Liver (tissue), 10 donors: ENCODE measurements at places on chromosomes 16 and 17.
A peak's percentile ranks its signal among the peaks of the same experiment; 100 is the strongest.

GRCh38 chr17:73091770-73092522 lies 542 bp downstream of the SLC39A11 start:
- DNase-seq, result peak; percentile 44

- DNase-seq, result no peak
These were observed 261.8 kb downstream of the CDH13 start for GRCh38 chr16:82888591-82889001.

- DNase-seq, result no peak
These were observed 132.0 kb downstream of the NLK start for GRCh38 chr17:28174352-28175046.

GRCh38 chr17:37344519-37344918 lies 31.3 kb upstream of the C17orf78 start:
- no peak for DNase-seq

DNA sequence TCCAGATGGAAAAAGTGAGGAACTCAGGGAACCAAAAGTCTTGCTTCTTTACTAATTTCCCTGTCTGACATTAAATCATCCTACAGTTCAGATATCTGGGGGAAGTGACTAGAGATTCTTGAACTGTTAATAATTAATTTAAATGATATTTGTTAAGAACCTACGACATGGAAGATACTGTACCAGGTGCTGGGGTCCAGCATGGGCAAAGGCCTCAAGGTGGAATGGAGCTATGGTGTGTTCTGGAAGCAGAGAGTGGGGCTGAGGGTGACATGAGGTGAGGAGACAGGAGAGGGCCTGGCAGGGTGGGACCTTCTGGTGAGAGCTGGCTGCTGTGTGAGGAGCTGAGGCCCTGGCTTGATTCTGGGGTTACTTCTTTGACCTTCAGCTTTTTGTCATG lies 6.0 kb upstream of the CCL2 start:
- no peak for DNase-seq

DNA sequence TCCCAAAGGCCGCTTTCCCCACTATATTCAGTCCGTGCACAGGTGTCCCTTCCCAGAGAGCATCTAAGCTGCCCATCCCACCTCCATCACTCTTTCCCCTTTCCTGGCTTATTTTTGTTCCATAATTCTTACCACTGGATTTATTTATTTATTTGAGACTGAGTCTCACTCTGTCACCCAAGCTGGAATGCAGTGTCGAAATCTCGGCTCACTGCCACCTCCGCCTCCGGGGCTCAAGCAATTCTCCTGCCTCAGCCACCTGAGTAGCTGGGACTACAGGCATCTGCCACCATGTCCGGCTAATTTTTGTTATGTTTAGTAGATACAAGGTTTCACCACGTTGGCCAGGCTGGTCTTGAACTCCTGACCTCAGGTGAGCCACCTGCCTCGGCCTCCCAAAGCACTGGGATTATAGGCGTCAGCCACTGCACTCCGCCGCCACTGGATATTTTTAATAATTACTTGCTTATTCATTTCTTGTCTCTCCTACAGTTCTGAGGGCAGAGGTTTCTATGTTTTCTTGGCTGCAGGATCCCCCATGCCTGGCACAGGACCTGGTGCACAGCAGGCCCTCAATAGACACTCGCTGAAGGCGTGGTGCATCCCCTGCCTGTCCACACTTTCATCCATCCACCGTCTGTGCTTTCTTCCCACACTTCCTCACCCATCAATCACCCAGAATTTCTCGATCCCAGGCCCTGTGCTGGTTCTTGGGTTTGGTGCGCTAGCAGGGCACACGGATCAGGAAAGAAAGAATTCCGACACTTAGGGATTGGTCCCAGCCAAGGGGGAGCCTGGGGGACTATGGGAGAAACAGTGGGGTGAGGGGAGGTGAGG lies 9.9 kb upstream of the ADGRG1 start:
- DNase-seq, result no peak

DNA sequence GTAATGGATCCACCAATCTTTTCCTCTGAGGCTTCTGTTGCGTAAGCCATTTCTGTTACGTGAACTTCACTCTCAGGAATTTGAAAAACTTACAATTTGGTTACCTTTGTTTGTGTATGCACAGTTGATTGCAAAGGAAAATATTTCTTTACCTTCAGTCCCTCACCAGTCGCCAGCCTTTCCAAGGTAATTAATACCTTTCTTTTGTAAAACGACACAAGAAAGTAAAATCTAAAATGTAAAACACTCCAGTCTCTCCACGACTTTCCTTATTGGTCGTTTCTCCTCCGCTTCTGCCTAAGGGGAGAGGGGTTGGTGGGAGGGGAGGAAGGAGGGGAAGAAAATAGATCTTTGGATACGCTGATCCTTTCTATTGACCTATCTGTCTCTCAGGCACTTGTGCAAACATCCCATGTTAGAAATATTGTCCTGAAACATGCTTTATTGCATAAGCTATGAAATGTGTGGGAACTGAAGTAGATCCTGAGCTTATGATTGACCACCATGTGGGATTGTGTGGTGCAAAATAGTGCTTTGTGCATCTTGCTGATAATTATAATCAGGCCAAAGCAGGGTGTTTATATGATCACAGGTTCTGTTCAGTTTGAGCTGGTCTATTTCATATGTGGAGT lies 32.4 kb upstream of the EFCAB13 start:
- DNase-seq, result no peak

- no peak for DNase-seq
These were observed 37.4 kb upstream of the CCL1 start for GRCh38 chr17:34400301-34400931.

DNA sequence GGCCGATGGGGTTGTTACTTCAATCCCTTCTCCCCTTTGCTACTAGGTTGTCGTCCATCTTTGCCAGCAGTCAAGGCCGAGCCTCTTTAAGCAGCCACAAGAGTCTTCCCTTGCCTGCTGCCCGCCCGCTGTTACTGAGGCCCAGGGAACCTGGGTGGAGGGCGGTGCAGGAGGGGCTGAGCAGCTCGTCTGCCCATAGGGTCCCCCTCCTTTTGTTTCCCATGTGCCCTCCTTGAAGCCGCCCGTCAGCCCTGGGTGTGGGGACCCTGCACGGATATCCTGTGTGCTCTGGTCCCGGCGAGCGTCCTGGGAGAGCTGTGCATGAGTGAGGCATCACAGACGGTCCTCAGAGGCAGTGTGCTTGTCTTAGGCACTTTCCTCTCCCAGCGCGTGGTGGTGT lies 37.9 kb upstream of the CAPN15 start:
- DNase-seq, result no peak

GRCh38 chr17:4706121-4706520 lies 2.2 kb upstream of the PELP1 start:
- DNase-seq, result no peak

GRCh38 chr16:70681382-70682238 lies 4.2 kb downstream of the MTSS2 start:
- DNase-seq, result peak; percentile 52

- no peak for DNase-seq
These were observed 1.2 kb downstream of the STAT5B start for GRCh38 chr17:42274812-42275526.

DNA sequence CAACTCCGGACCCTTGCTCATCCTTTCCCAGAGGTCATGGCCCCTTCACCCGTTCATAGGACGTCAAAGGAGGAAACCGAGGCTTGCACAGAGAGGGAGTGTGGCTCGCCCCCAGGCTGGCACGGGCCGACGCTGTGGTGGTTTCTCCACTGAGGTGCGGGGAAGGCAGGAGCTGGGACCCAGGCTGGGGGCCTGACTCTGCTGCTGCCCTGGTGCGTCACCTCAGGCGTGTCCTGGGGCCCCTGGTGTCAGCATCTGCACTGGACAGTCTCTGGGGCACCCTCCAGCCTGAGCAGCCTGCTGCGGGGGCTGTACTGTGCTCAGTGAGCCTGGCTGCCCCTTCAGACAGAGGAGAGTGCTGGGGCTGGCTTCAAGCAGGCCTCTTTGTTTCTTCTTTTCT lies 7.4 kb downstream of the MAP2K3 start:
- DNase-seq, result no peak

GRCh38 chr17:75749545-75750389 lies 15.2 kb downstream of the GALK1 start:
- peak; percentile 95 for DNase-seq

DNA sequence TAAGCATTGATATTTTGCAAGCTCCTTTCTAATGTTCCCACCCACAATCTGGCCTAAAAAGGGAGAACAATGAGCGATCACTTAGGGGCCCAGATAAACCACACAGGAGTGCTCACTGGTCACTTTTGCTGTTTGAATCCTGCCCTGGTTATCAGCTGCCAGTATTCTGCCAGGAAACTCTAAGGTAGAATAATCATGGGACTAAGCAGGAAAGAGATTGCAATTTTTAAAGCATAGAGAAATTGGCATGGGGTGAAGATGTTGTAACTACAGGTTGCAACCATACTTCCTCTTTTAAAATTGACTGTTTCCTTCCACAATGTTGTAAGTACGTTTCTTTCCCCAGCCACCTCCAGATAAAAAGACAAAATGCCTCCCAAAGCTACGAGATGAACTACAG lies 251.2 kb upstream of the CDH11 start:
- DNase-seq, result no peak

DNA sequence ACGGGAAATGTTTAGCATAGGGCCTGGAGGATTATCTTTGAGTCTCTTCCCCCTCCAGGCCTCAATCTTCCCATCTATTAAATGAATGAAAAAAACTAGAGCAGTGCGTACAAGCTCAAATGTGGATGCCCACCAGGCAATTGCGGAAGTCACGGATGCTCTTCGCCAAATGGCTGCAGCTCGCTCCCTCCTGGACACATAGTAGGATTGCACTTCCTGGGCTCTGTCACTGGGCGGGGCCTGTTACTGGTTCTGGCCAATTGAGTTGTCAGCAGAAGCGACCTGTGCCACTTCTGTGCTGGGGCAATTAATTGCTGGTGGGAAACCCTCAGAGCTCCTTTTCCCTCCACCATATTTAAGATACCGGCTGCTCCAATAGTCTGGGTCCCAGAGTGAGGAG lies 168.2 kb upstream of the IRX6 start:
- no peak for DNase-seq

DNA sequence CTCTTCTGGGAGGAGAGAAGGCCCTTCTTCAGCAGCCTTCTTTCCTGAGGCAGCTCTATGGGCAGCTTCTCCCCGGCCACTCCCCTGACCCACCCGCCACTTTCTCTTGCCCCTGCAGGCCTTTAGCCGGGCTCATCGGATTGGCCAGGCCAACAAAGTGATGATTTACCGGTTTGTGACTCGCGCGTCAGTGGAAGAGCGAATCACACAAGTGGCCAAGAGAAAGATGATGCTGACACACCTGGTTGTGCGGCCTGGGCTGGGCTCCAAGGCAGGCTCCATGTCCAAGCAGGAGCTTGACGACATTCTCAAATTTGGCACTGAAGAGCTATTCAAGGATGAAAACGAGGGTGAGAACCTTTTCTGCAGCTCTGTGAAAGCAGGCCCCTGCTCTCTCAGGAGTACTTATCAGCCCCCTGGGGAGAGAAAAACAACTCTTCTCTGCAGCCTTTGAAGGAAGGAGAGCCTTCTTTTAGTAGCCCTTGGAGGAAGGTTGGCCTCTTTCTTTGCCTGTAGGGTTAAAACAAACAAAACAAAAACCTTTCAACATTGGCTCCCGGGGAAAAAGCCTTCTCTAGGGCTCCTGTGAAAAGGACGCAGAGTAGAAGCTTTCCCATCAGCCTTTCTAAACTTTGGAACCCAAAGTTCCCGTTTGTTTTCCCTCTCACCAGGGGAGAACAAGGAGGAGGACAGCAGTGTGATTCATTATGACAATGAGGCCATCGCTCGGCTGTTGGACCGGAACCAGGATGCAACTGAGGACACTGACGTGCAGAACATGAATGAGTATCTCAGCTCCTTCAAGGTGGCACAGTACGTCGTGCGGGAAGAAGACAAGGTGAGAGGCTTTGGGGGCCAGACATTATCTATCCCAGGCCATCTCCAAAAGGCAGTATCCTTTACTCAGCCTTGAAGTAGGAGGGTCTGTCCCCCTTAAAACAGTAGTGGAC lies 12.7 kb downstream of the RNF227 start:
- no peak for DNase-seq

- DNase-seq, result no peak
These were observed 374.7 kb upstream of the DYNLRB2 start for GRCh38 chr16:80166082-80166481.

GRCh38 chr17:60468371-60468770 lies 46.1 kb downstream of the CHCT1 start:
- no peak for DNase-seq

DNA sequence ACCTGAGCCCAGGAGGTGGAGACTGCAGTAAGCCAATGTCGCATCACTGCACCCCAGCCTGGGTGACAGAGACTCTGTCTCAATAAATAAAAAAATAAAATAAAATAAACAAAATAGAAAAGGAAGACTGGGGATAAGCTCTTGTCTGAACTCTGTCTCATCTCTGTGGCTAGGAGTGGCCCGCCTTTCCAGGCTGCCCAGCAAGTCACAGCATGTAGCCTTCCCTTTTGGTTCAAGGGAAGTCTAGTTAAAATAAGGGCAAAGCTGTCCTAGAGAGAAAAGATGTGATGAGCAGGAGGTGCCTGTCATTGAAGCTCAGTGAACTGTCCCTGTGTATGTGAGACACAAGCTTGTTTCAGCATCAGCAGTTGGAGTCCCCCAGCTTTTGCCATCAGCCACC lies 2.7 kb upstream of the GFAP start:
- no peak for DNase-seq

DNA sequence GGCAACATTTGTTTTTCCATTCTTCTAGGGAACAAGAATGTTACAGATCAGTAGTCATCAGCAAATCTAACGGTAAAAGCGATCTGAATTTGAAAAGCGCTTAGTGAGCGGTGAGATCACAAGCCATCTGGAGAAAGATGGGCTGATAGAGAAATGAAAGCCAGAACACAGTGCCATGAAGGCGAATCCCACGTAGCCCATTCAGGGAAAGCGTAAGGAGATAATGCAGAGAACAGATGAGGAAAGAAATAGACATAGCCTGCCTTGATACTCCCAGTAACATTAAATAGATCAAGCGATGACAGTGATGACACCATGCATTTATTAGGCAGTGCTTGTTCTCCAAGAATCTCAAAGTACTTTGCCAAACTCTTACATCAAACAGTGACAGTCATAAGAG lies 183.1 kb upstream of the PSMD7 start:
- DNase-seq, result no peak

DNA sequence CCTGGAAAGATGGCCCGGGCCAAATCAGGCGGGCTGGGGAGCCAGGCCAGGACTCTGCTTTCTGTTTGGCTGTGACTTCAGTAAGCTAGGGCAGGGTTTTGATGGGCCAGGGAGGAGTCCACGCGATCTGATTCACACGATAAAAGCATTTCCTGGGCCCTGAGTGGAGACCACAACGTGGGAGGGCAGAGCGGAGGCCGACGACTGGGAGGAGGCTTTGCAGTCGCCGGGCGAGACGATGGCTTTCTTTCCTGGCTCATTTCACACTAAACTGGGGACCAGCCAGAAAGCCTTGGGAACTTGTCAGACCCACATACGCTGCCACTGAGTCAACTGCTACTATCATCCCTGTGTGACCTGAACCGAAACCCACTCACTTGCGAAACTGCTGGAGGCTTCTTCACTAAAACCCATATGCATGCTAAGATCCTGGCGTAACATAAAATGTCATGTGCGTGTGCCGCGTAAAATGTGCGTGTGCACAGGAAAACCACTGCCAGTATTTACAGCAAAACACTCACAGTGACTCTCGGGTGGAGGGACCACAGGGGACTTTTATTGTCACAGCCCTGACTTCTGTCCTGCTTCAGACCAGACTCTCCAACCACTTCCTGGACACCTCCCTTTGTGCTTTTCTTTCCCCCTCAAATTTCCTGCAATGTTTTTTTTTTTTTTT lies 14.2 kb upstream of the RHBDF2 start:
- DNase-seq, result no peak
